ENCODE measurements at places on chromosomes 3 and 15.

DNA sequence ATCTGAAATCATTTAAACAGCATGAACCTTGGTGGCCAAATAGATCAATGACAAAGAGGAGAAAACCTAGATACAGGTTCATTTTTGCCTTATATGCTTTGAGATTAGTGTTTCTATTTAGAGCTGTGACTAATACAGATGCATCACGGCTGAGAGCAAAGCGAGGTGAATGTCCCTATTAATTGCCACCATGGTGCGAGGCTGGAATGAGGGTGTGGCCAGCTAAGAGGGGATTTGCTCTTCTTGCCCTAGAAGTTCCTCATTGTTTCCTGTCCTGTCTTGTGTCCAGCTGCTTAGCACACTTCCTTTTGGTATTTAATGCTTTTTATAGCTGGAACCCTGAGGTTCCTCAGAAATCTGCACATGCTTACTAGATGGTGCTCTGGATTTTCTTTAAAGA is 339.1 kb upstream of the RGMA start:
- DNase-seq: no peak

GRCh38 chr3:85159376-85159775 is 200.6 kb downstream of the CADM2 start:
- no peak for DNase-seq

DNA sequence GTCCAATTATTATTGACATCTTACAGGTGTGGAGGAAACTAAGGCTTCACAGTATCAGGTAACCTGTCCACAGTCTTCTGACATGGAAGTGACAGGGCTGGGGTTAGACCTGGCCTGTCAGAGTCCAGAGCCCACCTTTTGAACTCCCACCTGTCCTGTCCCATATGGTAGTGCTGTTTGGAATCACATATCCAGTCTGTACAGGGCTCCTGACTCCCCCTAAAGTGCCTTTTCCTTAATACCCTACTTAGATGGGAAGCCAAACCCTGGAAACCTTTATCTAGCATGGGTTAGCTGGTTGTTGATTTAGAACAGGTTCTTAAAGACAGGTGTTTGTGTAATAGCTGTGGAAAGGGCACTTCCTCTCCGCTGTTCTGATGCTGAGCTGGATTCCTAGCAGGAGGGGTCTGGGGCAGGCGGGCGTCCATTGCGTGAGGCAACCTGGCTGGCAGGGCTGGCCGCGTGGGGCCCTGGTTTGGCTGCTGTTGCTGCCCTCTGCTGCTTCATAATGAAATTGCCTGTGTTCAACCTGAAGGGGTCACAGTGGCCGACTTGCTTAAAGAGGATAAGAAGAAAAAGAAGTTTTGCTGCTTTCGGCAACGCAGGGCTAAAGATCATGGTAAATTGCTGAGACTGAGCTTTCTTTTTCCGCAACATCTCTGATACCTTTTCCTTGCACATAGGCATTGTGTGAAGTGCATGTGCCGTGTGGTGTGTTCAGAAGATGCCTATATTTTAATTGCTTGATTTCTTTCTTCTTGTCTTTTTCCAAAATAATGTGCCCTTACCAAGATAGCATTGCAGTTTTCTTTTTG is 136.2 kb downstream of the CHDH start:
- DNase-seq: no peak

DNA sequence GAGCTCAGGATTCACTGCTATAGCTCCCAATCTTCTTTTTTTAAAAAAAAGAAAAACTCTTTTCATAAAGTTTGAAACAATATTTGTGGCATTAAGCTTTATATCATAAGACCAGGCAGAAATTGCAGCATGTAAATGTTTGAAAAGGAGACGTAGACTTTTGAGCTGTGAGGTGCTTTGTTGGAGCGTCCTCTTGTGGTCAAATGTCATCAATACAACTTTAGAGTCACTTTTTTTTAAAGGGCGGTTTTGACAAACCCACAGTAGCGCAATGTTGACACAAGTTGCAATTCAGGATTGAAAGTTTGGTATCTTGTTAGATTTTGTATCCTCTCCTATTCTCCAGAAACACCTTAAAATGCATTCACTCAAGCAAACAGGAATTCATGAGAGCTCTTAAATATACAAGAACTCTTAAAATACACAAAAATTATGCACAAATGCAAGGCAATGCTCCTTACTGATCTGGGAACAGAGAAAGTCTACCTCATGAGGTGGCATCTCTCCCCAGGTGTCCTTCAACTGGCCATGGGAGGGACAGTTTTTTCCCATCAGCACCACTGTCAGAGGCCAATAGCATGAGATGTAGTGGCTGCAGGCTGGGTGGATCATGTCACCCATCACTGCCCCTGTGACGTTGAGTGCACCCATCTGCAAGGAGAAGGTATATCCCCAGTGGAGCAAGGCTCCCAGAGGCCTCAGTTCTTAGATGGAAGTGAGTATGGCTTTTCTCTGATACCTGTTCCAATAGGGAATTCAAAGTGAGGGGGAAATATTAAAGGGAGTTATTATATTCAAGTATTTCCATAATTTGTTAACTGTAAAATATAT is 70.7 kb downstream of the ANXA2 start:
- DNase-seq: no peak

- no peak for DNase-seq
Observed at GRCh38 chr3:15241341-15241740, 35.3 kb downstream of the CAPN7 start.

GRCh38 chr3:151452841-151453240 is 8.0 kb downstream of the IGSF10 start:
- no peak for DNase-seq

DNA sequence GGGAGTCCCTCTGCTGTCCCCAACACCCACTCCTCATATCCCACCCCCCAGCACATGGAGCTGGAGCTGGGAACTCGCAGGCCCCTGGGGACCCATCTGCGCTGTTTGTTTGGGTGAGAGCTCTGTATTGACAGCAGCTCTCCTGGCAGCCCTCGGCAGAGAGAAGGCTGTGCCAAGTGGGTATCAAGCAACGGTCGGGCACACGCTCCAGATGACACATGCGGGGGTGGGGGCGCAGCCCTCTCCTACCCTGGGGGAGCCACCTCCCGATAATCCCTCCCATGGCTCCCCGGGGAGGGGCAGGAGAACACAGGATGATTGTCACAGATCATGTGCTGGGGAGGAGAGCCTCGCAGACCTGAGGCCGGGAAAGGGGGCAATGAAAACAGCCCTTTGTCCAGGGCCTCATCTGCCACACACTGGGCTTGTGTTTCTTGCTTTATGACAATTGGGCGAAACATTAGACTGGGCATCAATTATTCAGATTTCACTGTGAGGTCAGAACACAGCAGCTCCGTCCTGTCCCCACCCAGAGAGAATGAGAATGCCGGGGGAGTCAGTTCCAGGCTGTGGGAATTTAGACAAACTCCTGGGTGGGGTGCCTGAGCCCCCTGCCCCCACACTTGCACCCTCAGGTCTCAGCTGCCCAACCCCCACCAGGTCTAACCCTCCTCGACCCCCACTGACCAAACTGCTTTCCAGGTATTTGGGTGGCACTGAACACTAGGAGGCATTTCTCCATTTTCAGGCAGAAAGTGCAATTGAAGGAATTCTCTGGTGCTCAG is 46.4 kb upstream of the KLF13 start:
- DNase-seq: peak; percentile 55

- DNase-seq: no peak
Observed at GRCh38 chr3:190060192-190060775, 60.4 kb downstream of the P3H2 start.

DNA sequence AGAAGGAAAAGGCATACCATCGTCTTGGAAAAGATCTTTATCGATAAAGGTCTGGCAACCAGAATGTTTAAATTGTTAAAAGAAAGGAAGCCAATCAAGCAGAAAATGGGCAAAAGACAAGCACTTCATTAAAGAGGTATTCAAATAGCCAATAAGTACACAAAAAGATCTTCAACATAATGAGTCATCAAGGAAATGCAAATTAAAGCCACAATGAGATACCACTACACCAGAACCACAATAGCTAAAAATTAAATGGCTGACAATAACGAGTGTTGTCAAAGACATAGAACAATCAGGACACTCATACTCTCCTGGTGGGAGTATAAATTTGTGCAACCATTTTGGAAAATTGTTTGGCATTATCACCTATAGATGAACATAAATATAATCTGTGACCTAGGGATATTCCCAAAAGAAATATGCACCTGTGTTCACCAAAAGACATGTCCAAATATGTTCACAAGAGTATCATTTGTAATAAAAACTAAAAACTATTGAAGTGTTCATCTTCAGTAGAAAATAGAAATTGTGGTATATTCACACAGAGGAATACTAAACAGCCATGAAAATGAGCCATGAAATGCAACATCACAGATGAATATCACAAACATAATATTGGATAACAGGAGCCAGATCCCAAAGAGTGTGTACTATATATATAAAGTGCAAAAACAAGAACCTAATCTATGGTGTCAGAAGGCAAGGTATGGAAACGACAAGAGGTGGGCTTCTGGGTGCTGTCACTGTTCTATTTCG is 14.4 kb upstream of the BTBD1 start:
- DNase-seq: no peak

- DNase-seq: no peak
Observed at GRCh38 chr3:36907911-36908646, 36.8 kb downstream of the TRANK1 start.

GRCh38 chr3:197398286-197398878 is 100.0 kb upstream of the DLG1 start:
- DNase-seq: no peak

DNA sequence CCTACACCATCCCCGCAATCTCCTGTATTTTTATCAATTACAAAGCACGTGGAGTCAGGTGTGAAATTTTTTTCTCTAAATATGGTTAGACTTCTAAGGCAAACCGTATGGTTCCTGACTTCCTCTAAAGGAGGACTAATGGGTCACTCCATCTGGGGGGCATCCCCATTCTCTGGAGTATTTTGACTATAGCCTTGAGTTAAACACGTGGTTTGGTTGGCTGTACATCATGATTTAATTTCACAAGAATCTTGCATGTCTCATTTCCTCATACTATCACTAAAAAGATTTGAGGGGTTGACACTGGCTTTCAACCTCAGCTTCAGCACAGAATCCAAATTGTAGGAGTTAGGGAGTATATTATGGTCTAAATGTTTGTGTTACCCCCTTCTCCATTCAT is 25.3 kb upstream of the ZNF770 start:
- DNase-seq: no peak

DNA sequence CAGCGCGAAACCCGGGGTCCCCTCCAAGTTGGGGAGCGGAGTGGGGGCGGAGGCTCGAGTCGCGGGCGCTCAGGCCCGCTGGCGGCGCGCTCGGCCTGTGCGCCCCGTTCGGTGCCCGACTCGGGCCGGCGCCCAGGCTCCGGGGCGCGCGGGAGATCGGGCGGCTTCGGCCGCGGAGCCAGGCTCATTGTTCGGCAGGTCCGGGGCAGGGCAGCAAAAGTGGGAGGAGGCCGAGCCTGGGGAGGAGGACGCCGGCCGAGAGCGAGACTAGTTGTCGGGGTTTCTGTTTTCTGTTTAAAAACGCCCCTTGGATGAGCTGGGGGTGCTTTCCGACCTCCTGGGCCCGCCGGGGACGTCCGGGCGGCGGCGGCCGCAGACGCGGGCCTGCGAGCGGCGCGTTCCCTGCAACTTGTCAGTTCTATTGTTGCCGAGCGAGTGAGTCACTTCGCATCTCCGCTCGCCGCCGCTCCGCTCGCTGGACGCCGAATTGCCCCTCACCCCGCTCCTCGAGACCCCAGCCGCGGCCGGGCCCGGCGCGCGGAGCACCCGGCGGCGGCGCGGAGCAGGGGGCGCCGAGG is 676 bp downstream of the TCF12 start:
- DNase-seq: peak; percentile 78

- DNase-seq: peak; percentile 88
Observed at GRCh38 chr15:57607570-57608000, 15.9 kb downstream of the MYZAP start.

- DNase-seq: no peak
Observed at GRCh38 chr3:2873986-2874385, 236.2 kb downstream of the IL5RA start.

DNA sequence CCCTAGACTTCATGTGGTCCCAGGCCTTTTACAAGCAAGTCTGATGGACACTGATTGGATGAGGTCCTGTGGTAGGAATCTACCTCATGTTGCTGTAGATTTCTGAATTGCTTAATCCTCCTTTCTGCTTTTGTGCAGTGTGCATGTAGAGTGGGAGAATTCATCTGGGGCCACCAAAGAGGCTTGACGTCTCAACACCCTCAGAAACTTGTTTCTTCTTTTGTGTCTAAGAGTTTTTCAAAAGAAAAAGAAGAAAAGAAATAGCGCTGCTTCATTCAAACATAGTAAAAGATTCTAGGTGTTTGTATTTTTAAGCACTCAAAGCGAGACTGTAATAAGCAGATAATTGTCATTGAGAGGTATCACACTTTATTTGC is 46.2 kb downstream of the NR1D2 start:
- no peak for DNase-seq

DNA sequence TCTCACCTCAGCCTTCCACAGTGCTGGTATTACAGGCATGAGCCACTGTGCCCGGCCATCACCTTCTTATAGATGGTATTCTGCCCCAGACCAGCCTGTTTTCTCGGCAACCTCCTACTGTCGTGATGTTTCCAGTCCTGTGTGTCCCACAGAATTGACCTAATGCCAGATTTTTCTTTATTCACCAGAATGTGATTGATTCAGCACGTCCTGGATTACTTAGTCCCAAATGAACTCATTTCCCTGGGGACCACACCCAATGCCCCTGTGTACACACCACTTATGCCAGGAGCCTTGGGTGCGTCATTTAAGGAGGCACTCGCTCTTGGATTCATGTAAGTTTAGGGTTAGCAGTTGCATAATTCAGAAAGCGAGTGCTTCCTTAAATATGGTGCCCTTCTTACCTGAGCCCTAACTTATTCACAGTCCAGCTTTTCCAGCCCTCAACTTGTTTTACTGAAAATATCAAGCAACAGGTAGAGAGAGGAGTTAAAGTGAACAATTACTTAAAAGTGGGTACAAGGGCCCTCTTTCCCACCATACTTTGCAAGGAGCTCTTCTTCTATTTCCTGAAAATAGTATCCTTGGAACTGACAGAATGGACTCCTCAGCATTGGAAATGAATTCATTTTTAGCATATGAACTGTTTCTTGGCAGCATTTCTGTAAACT is 64.6 kb upstream of the UBE2E1 start:
- peak; percentile 92 for DNase-seq

- DNase-seq: no peak
Observed at GRCh38 chr3:42891042-42891441, 14.9 kb upstream of the ZNF662 start.

DNA sequence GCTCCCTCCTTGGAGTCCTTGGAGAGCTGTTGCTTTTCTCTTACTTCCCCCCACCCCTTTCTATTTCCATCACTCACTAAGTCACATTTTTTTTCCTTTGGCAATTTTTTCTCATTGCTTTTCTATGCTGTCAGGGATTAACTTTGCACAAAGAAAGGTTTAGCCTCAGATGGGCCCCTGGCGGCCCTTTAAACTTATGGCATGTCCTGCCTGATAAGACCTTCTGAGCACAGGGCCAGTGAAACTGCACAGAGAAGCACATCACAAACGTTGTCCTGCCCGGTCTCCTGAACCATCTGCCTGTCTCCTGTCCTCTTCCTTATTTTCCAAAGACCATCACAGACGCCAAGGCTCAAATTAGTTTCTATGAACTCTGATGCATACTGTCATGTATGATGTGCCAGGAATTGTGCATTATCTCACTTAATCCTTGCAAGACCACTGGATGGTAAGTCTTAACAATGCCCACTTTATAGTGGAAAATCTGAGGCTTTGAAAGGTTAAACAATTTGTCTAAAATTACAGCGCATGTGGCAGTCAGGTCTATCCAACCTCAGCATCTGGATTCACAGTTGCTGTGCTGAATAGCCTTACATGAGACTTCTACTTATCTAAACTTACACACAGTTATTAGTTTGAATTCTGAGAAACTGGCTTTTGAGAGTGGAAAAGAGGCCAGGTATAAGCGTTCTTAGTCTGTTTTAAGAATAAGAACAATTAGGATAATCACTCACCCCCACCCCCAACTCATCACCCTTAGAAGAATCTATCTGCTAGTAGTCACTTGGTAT is 648.1 kb downstream of the NTRK3 start:
- no peak for DNase-seq

All from RWPE2 (cell line).